Stimulated activated CD4-positive, alpha-beta T cell treated with anti-CD3 and anti-CD28 coated beads, Interleukin-12 subunit alpha, Interleukin-12 subunit beta, amount 100 ng/mL, for 24 hours (primary cell): ENCODE measurements at places on chromosomes 6 and 20.

DNA sequence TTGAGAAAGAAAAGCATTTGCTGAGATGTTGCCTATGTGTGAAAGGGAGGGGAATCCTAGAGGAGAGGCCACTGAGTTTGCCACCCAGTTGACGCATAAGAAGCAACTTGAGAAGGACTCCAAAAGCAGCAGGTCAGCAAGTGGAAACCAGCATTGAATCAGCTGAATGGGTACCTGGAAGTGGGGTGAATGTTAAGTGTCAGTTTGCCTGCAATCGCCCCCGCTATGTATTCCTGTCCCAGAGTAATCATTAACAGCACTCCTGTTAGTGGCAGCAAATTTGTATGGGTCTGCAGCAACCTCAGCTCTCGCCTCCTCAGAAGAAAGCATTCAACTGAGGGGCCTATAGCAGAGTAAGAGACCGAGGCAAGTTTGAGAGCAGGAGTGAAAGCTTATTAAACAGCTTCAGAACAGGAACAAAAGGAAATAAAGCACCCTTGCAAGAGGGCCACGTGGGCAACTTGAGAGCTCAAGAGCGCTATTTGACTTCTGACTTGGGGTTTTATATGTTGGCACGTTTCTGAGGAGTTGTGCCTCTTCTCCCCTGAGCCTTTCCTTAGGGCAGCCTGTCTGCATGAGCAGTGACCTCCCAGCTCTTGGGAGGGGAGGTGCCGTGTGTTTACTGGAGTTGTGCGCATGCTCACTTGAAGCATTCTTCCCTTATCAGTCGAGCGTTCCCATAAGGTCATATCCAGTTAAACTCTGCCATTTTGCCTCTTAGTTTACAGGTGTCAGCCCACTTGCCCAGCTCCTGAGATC lies 122.6 kb upstream of the PHACTR1 start:
- DNase-seq: no peak

DNA sequence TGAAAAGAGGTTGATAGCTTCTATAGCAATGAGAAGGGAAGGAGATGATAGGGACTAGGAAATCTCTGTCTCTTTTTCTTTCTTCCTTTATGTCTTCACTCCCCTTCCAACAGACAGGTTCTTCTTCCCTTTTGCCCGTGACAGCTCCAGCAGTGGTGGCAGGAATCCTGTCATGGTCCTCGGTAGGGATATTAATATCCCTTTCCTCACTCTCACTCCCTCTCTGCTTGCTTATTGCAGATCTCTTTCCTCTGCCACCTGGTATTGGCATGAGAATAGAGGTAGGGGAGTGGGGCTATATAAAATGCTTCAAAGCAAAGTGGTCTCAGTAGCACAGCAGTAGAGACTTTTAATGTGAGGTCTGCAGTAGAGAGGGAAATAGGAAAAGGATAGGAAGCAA lies 19.7 kb downstream of the RAD21L1 start:
- no peak for DNase-seq

DNA sequence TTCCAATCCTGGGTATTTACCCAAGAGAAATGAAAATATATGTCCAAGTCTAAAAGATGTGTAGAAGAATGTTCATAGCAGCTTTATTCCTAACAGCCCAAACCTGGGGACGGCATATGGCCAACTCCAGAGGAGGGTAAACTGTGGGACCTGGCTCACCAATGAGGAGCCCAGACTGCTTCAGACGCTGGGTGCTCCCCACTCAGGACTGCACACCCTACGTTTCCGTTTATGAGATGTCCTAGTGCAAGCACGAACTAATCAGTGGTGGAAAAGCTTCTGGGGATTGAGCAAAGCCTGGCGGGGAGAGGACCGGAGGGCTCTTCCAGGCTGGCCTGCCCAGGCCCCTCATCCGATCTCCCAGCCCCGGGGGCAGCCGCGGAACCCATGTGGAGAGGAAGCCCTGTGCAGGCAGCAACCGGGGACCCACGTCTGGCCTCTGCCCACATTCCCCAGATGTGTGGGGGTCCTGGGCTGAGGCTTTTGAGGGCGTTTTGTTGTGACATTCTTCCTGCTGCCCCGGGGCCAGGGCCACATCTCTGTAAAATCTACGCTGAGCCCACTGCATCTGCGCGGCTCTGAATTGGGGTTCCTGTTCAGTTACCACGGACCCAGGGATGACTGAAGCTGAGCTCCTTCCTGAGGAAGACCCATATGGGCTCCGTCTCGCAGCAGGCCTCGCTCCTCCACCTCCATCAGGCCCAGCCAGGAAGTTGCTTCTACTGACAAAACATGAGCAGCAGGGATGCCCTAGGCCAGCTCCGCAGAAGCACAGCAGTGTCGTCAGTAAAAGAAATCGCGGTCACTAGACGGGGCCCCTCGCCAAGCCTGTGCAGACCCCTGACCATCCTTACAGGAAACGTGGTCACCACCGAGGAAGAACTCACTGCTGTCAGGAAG lies 188.0 kb downstream of the DLL1 start:
- no peak for DNase-seq

- DNase-seq: no peak
Measured at GRCh38 chr20:6034134-6034969, 19.5 kb downstream of the LRRN4 start.

GRCh38 chr20:57593134-57593886 lies 26.9 kb downstream of the ZBP1 start:
- DNase-seq: no peak

DNA sequence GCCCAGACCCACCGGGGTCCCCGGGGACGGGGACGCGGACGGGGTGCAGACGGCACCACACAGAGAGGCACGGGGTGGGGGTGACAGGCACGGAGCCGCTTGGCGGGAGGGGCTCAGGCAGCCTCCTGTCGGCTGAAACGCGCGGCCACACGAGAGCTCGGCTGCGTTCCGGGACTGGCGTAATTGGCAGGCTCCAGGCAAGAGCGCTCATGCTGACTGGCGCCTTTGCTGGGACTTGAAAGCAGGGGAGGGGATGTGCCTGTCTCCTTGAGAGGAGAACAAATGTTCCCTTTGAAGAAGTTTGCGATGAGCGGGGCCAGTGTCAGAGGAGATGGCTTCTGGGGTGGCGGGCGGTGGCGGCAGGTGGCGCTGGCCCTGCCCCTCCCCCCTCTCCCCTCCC lies 25.8 kb downstream of the BHLHE23 start:
- DNase-seq: no peak

GRCh38 chr6:40343877-40344565 lies 243.1 kb downstream of the LRFN2 start:
- DNase-seq: no peak

DNA sequence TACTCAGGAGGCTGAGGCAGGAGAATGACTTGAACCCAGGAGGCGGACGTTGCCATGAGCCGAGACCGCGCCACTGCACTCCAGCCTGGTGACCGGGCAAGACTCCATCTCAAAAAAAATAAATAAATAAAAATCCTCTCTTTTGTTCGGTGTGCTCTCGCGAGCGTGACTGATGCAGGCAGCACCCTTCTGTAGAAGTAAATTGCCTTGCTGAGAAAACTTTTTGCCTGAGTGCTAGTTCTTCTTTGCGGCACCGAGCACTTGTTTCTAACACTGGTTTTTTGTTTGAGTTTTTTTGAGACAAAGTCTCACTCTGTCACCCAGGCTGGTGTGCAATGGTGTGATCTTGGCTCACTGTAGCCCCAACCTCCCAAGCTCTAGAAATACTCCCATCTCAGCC lies 30.5 kb downstream of the PLN start:
- no peak for DNase-seq

GRCh38 chr6:158475344-158476302 lies 84.3 kb upstream of the TMEM181 start:
- no peak for DNase-seq

DNA sequence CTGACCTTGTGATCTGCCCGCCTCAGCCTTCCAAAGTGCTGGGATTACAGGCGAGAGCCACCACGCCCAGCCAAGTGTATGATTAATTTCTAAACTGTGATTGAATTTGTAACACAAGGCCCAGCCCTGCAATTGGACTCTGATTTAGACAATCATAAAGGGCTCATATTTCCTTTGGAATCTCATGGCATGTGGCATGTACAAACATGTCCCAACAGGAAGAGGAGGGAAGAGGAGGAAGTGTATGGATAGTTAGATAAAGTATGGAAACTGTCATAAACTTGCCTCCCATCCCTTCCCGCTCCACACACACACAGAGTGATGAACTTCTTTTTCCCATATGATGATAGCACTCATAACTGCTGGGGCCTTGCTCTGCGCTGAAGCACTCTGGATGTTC lies 27.2 kb upstream of the QKI start:
- DNase-seq: no peak

DNA sequence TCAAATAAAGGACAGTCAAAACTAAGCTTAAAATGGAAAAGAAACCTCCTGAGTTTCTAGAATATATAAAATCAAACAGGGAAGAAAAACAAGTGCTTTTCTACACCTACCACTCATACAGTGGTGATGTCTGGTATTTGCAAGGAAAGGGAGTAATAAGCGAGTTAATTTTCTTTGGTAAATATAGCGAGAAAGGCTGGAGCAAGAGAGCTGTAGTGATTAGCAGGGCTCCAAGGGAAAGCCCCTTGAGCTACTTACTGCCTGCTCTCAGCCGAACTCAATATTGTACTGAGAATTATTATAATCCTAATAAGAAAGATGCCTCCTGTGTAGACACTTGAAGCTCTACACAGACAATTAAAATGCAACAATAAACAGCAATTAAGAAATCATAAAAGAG lies 296.3 kb downstream of the LAMA2 start:
- DNase-seq: no peak

- DNase-seq: no peak
Measured at GRCh38 chr6:106087548-106088325, 1.6 kb downstream of the PRDM1 start.

DNA sequence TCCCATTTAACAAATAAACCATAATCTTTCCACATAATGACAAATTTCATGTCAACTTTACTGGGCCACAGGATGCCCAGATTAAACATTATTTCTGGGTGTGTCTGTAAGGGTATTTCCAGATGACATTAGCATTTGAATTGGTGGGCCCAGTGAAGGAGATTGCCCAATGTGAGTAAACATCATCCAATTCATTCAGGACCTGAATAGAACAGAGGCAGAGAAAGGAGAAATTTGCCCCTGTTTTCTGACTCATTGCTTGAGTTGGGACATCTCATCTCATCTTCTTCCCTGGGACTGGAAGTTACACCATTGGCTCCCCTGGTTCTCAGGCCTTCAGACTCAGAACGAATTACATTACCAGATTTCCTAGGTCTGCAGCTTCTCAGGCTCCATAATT lies 142.9 kb downstream of the TPBG start:
- DNase-seq: no peak

- no peak for DNase-seq
Measured at GRCh38 chr6:112085286-112086065, 1.8 kb downstream of the TUBE1 start.

GRCh38 chr6:106897580-106897979 lies 76.9 kb downstream of the CD24 start:
- DNase-seq: no peak

- no peak for DNase-seq
Measured at GRCh38 chr6:36688739-36689075, 8.9 kb upstream of the RAB44 start.

DNA sequence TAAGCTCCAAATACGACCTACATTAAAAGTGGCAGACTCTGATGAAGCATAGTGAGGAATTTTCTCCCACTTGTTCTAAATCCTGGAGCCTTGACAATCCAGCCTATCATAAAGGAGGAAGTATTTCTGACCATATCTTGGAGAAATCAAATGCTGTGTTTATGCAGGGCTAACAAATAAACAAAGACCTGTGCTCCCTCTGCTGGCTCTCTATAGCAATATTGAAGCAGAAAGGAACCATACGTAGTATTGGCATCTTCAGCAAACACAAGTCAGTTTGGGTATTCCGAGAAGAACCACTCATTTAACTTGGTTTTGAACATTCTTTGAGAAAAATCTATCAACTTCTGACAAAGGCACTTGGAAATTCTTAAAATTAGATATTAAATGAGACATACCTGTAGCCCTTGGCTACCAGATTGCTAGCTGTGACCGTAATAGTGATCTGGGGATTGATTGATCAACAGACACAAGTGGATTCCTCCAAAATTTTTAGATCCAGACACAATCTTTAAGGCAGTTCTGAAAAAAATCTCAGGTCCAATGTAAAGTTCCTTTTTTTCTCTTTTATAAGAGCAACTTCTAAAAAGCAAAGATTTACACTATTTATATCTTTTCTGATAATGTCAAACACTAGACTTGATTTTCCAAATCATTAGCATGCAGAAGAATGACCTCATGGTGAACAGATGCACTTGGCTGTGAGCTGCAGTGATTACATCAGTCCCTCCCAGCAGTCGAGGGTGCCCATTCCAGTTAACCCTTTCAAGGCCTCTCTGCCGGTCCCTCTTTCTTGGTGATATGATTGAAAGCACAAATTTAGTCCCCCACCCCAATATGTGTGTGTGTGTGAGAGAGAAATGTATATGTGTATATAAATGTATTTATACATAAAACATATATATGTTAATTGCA lies 40.2 kb downstream of the INSM1 start:
- DNase-seq: no peak

DNA sequence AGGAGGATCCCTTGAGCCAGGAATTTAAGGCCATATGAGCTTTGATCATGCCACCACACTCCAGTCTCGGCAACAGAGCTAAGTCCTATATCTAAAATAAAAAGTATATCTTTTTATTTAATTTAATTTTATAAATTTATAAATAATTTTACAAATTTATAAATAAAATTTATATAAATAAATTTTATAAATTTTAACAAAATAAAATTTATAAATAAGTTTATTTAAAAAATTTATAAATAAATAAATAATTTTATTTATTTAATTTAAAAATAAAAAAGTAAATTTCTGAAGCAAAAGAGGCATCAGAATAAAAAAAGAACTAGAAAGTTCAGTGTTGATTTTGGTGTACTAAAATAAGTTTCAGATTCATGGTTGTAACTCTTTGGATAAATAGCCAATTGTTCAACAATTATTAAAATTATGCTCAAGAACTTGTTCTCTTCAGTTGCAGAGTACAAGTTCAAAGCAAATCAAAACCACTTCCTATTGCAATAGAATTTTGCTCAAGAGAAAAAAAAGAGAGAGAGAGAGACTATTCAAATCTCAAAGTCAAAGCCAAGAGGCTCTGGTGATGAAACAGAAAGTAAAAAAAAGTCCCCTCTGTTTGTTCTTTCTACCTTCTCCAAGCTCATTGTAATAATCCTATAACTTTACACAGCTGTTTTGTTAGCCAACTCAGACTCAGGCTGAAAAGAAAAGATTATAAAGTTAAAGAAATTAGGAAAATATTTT lies 547.5 kb upstream of the ADGRB3 start:
- no peak for DNase-seq

GRCh38 chr6:117483645-117484016 lies 1.2 kb downstream of the DCBLD1 start:
- no peak for DNase-seq

- DNase-seq: no peak
Measured at GRCh38 chr20:58839991-58840747, 10.5 kb downstream of the GNAS-AS1 start.

- no peak for DNase-seq
Measured at GRCh38 chr6:89956182-89956581, 61.9 kb downstream of the GJA10 start.

GRCh38 chr6:27176096-27176495 lies 71.4 kb upstream of the PRSS16 start:
- no peak for DNase-seq

- no peak for DNase-seq
Measured at GRCh38 chr6:3429211-3429610, 27.6 kb downstream of the SLC22A23 start.

GRCh38 chr6:6282716-6283115 lies 37.7 kb downstream of the F13A1 start:
- DNase-seq: no peak

- DNase-seq: no peak
Measured at GRCh38 chr20:62882426-62882825, 20.8 kb upstream of the TCFL5 start.

- no peak for DNase-seq
Measured at GRCh38 chr6:467671-468082, 76.1 kb downstream of the IRF4 start.

- no peak for DNase-seq
Measured at GRCh38 chr6:36510365-36510764, 36.9 kb downstream of the STK38 start.
